Small intestine (tissue), 16 donors: ENCODE measurements at places on chromosomes 5 and 9.

DNA sequence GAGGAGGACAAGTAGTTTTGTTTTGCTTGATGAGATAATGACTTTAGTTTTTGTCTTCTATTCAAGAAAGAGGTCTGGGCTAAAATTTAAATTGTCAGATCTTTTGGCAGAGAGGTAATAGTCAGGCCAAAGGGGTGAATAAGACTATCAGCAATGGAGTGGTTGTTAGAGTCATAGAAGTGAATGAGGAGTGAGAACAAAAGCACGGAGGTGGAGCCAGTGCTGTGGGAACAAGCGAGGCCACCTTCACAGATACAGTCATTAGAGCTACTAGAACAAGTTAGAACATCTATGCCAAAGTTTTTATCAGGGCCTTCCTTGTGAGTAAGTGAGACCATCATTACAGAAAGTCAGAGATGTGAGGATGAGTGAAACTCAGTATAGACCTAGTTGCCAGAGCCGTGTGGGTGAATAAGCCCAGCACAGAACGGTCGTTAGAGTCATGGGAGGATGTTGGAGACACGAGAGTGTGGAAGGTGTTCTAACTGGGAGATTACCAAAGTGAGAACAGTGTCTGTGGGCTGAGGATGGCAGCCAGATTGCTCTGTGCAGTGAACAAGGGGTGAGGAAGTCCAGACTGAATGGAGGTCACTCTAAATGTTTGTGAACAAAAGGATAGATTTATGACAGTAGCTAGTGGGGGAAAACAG is 135.1 kb downstream of the RPS23 start:
- no peak overlapping the region for H3K4me3 ChIP-seq
- no peaks in the 10 kb centered on the region for H3K4me1 ChIP-seq
- DNase-seq: no peak
- H3K36me3 ChIP-seq: peaks cover 4% of the 10 kb centered on the region
- no peaks in the 10 kb centered on the region for H3K27me3 ChIP-seq

DNA sequence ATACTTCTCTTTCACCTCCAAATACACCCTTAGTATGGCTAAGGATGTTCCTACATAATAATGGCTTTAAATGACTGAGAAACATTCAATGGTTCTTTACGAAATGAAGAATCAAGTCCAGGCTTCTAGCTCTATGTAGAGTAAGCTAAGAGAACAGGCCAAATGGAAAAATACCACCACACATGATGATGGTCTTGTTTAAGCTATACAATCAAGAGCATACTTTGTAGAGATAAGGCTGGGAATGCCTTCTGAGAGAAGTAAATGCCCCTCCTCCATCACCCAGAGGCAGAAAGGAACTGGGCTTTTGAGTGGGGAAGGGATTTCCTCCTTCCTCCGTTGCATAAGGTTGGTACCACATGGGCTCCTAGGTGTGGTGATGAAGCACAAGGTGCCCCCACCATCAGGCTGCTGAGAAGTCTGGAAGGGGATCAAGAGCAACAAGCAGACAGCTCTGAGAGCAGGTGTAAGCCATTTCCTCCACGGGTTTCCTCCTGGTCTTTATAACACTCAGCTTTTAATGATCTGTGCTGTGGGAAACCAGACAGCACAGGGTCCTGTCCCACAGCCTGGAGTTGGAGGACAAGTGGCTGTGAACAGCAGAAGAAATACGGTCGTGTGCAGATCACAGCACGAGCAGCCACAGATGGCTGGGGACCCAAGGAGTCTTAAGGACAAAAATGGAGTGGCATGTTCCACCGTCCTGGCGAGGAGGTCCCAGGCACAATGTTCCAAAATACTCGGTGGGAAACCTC is 396.9 kb downstream of the CTNND2 start:
- H3K27me3 ChIP-seq: no peaks in the 10 kb centered on the region
- DNase-seq: no peak
- no peaks in the 10 kb centered on the region for H3K4me1 ChIP-seq
- H3K4me3 ChIP-seq: no peak overlapping the region
- no peaks in the 10 kb centered on the region for H3K36me3 ChIP-seq

GRCh38 chr5:68822796-68823195 is 271.0 kb upstream of the SLC30A5 start:
- H3K36me3 ChIP-seq: no peaks in the 10 kb centered on the region
- no peak overlapping the region for H3K4me3 ChIP-seq
- H3K27me3 ChIP-seq: no peaks in the 10 kb centered on the region
- no peak for DNase-seq
- H3K27ac ChIP-seq: no peak overlapping the region
- no peaks in the 10 kb centered on the region for H3K4me1 ChIP-seq

- H3K27ac ChIP-seq: no peak overlapping the region
- H3K4me1 ChIP-seq: no peaks in the 10 kb centered on the region
- no peak overlapping the region for H3K4me3 ChIP-seq
- peaks cover 77% of the 10 kb centered on the region for H3K36me3 ChIP-seq
These were observed 124.0 kb downstream of the RGS3 start for GRCh38 chr9:113587471-113588031.

DNA sequence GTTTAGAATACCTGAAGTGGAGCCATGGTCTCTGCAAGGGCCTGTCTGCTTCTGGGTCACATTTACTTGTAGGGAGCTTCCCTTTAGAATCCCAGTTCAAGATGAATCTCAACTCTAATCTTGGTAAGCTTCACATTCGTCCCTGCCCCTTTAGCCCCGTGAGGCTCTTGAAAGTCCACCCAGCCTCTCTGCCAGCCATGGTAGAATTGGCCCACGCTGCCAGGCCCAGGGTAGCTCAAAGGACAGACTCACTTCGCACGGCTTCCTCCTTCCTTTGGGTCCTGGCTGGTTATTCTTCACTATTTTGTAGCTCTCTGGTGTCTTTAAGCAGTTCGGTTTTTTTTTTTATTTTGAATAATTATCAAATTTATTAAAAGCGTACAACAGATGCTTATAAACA is 28.6 kb upstream of the NKX2-5 start:
- no peaks in the 10 kb centered on the region for H3K4me1 ChIP-seq
- H3K27me3 ChIP-seq: peaks cover 7% of the 10 kb centered on the region
- no peak overlapping the region for H3K4me3 ChIP-seq
- DNase-seq: no peak

DNA sequence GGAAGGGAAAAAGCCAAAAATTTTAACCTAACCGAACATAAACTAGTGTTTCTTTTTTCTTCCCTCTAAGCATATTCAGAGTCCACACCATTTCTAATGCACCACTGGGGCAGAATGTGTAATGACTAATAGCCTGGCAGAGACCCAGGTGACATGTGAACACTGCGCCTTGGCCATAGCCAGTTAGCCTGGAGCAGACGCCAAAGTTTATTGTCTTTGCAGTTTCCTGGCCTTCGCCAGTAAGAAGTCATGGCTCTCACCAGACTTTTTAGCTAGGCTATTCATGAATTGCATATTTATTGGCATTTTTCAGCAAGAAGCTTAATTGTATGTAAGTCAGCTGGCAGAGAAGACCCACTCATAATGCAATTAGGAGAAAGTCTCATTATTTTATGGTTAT is 182.8 kb upstream of the SLC27A6 start:
- H3K27me3 ChIP-seq: no peaks in the 10 kb centered on the region
- no peak overlapping the region for H3K27ac ChIP-seq
- H3K4me1 ChIP-seq: no peaks in the 10 kb centered on the region
- no peaks in the 10 kb centered on the region for H3K36me3 ChIP-seq
- peak; percentile 5 for DNase-seq

DNA sequence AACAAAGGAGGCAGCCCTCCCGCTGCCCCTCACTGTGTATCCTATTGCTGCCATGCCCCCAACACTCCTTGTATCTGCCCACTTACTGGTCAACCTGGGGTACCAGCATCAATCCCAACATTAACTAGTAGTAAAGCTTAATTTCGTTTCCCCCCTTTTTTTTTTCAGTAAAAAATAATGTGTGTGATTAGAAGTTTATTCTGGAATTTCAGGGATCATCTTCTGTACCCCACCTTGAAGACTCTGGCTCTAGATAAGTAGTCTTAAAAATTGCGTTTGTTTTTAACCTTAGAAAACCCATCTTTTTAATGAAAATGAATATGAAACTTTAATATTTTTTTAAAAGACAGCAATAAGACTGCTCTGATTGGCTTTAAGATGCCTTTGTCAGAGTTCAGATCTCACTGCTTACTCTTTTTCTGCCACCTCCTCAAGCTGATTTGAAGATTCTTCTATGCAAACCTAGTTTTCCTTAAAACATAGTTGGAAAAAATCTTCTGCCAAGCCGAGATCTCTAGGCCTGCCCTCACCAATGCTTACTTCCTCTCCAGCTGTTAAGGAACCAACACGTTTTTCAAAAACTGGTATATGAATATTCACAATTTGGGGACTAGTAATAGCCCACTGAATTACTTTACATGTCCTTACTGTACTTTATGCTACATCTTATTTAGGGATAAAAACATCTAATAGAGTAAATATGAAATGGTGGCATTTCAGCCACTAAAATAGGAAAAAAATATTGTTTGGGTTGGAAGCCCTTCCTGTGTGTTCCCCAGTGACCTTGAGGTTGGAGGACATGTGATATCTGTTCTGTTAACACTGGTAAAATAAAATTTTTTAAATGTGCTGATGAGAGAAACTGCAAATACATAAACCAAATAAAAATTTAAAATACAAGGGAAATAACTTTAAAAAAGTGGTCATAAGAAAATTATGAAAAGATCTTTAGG is 4.0 kb upstream of the RHOBTB3 start:
- H3K36me3 ChIP-seq: no peaks in the 10 kb centered on the region
- no peaks in the 10 kb centered on the region for H3K4me1 ChIP-seq

DNA sequence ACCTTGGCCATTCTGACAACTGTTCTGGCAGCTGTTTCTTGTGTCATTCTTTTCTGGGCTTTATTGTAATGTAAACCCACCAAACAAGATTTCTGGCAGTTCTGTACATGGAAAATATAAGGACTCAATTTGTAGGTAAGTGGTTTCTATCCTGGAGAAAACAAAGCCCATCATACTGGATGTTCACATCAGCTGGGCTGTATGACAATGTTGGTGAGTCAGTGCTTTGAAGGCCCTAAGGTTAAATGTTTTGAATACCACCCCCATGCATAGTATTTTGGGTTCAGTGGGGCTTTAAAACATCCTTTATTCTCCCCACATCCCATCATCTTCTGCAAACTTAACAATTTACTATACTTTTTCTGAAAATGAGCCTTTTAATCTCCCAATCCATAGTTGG is 52.5 kb downstream of the SH3GL2 start:
- no peak overlapping the region for H3K4me3 ChIP-seq
- DNase-seq: no peak
- H3K36me3 ChIP-seq: no peaks in the 10 kb centered on the region
- no peak overlapping the region for H3K27ac ChIP-seq
- no peaks in the 10 kb centered on the region for H3K27me3 ChIP-seq
- no peaks in the 10 kb centered on the region for H3K4me1 ChIP-seq

DNA sequence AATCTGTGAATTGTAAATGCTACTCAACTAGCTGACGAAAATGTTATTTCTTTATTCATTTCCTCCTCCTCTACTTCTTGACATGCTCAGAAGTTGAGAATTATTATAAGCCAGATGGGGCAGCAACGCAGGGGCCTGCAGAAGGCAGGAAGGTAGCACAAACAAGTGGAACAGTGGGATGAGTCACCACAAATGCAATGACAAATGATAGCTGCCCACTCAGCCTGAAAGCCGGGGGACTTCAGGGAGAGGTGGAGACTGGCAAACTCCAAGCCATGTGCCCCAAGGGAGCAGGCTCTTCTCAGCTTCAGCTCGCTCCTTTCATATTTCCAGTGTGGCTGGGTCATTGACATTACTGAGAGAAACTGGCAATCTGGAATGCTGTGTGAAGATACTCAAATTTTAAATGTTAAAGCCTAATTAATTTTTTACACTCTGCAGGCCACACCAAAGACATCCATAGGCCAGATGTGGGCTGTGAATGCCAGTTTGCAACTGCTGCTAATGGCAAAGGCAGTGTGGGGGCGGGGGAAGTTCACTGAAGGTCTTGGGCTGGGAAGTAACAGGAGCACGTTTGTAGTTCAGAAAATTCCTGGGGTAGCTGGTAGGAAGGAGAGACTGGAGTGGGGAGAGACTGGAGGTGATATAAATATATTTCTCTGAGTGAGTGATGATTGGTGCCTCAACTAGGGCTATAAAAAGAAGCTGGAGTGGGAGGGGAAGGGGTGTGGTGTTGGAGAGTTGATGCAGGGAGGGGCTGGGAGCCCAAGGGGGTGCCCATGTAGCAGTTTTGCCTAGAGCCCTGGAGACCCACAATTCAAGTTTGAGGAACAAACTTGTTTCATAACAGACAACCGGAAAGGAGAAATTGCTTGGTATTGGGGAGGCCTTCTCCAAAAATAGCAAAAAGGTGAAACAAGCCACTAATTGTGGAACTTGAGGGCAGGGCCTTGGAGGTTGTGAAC is 20.8 kb upstream of the ADRB2 start:
- H3K27ac ChIP-seq: no peak overlapping the region
- no peaks in the 10 kb centered on the region for H3K4me1 ChIP-seq
- H3K4me3 ChIP-seq: no peak overlapping the region
- H3K36me3 ChIP-seq: no peaks in the 10 kb centered on the region
- H3K27me3 ChIP-seq: no peaks in the 10 kb centered on the region

DNA sequence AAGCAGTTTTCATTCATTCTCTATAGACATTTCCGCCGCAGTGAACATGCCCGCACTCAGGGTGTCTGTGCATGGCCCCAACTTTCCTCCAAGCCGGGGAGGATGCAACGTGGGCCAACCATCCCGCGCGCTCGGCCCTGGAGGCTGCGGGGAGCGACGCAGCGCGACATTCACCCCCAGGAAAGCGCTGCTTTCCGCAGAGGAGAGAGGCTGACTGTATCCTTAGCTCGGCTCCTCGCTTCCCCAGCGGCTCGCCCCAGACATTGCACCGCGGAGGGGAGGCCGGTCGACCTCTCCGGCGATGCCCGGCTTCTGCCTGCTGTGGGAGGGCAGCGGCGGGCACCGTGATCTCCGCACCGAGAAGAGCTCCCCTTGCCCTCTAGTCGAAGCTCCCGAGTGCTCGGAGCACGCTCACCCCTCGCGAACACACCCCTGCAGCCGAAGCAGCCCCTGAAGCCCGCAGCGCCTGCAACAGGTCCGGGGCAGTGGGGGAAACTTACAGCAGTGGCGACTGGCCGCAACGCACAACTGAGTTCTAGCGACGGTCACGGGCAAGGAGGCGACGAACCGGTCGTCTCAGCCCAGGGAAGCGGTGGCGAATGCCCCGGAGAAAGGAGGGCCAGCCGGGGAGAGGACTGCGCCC is 600 bp downstream of the ENC1 start:
- H3K4me1 ChIP-seq: peaks cover 8% of the 10 kb centered on the region
- DNase-seq: no peak
- H3K36me3 ChIP-seq: no peaks in the 10 kb centered on the region
- peak overlapping the region; percentile 68 for H3K4me3 ChIP-seq
- H3K27ac ChIP-seq: peak overlapping the region; percentile 97
- H3K27me3 ChIP-seq: no peaks in the 10 kb centered on the region

DNA sequence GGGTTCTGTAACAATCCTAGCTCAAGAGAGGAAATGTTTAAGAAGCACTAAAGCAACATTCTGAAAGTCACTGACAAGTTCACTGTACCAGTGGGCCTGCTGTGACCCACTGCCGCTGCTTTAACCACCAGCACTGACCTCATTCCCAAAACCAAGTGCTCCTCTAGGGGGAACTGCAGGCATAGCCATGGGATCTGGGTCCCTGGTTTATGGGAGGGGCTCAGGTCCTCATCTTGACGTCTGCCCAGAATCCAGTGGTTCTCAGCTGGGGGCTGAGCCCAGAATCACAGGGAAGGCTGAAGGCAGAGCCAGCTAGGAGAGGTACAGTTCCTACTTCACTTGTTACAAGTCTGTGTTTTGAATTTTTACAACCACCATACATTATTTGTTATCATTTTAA is 36.1 kb upstream of the SLC2A8 start:
- peak; percentile 9 for DNase-seq
- H3K4me1 ChIP-seq: no peaks in the 10 kb centered on the region
- H3K36me3 ChIP-seq: peaks cover 62% of the 10 kb centered on the region
- peak overlapping the region; percentile 79 for H3K27ac ChIP-seq
- H3K4me3 ChIP-seq: no peak overlapping the region
